ENCODE measurements at places on chromosomes 6 and 20.
A peak's percentile ranks its signal among the peaks of the same experiment; 100 is the strongest.

GRCh38 chr6:36937896-36938295 is 16.6 kb upstream of the PI16 start:
- no peak for DNase-seq

DNA sequence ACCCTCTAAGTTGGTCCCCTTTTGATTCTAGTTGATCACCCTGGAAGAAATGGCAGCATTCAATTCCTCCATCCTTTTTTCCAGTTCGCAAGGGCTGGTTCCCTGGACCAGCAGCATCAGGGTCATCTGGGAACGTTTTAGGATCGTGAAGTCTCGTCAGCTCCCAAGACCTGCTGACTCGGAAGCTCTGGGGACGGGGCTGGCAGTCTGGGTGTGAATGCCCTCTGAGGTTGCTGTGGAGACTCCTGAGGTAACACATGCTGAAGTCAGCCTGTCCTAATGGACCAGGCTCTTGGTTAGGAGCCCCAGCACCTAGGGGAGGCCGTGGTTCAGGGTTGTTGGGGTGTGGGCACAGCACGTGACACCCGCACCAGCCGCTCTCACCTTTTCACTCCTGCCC is 164.1 kb downstream of the SYNDIG1 start:
- DNase-seq, result no peak

DNA sequence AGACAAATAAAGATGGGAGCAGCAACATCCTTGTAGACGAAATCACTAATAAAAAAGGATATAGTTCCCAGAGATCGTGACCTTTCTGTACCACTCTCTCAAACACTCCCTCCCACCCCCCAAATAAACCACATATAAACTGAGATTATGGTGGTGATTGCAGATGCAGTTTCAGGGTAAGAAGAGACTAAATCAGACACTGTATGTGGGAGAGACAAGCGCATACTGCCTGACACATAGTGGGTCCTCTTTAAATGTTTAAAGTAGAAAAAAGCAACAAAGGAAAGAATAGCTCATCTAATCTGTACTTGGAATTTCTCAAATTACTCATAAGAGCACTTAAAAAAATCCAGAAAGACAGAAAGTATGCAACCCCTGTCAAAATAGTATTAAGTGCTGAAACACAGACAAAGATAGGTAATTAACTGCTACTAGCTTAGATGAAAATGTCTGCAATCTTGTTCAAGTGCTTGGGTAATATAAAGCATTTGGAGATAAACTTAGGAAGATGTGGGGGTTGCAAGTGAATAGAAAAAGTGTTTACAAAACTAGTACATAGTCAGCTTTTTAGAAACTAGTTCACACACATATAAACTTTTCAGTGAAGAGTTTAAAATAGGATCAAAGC is 151.6 kb downstream of the BACH2 start:
- DNase-seq, result no peak

DNA sequence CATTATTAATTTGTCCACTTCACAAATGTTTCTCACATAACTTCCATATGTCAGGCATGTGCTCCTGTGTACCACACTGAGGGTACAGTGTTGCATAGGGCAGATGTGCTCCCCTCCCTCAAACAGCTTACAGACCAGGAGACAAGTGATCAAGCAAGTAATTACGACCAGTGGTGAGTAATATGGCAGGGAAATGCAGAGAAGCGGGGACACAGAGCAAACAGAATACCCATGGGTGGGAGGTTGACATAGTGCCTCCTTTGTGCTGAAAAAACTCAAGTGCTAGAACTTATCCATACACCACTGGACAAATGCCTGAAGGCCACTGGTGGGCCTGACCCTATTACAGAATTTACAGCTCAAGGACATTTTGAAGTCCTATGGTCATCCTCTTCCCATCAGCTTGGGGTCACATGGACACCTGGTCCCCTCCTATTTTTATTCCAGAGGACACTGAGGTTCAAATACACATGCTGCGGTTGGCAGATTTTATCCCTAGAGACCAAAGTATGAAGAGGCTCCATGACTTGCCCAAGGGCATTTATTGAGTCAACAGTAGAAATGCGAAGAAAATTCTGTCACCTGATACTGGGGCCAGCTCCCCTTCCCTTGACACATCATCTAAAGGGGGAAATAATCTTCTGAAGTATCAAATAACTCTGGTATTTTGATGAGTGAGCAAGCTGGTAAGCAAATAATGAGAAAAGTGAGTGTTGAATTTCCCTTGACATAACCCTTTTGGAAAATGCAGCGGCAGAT is 116.6 kb downstream of the QRSL1 start:
- DNase-seq, result no peak

DNA sequence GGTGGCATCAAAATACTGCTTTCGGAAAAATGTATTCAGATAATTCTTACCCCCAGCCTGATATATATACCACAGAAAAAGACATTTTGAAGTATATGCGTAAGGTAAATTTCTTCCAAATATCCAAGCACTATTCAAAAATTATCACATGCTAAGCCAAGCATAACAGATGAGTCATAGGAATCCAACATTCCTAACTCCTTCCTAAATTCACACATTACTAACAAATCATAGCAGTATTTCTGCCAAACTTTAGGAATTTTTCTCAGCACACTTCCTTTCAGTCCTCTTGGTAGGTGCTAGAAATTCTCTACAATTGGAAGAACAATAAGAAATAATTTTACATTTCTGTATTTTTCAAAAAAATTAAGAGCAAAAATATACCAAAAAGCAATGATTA is 417.5 kb downstream of the EYS start:
- no peak for DNase-seq

GRCh38 chr6:3015144-3015543 is 15.4 kb downstream of the NQO2 start:
- no peak for DNase-seq

DNA sequence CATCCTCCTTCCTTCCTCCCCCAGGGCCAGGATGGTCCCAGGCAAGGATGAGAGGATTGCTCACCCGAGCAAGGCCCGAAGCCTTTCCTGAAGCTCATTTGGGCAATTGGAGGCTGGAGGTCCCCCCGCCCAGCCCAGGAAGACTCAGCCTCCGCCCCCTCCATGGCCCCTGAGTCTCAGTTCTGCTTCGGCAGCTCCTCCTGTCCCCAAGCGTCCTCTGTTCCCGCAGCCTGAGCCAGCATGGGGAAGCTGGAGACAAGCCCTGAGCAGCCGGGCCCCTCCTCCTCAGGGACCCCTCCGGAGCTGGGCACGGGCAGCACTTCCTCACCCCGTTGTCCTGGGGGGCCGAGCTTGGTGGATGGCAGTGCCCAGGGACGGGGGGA is 26.0 kb downstream of the SLC17A9 start:
- DNase-seq, result no peak

DNA sequence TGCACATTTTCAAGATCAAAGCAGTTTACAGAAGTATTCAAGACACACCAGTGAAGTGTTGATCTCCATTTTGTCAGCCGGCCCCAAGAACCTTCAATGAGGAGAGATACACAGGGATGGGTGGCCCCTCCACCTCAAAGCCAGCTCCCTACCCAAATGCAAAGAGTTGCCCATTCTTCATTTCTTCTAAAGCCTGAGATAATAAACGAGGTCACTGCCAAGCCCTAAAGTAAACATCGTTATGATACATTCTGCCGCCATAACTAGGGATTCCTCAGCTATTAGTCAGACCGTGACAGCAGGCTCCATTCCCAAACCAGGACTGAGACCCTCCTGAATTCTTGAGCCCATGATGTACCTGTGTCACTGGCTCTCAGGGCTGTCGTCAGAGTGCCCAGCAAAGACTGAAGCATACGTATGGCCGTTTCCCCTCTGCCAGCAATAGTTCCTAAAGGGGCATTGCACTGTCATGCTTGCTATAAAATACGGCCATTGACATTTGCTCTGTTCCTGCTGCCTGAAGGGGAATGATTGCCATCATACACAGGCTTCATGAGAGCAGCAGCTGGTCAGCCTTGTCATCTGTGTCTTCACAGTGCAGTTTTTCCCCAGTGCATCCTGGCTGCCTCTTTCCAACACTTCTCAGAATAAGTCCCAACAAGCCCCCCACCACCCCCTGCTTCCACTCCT is 41.7 kb downstream of the ISM1 start:
- DNase-seq, result no peak

GRCh38 chr20:46004889-46005473 is 3.7 kb upstream of the MMP9 start:
- DNase-seq, result peak; percentile 81

DNA sequence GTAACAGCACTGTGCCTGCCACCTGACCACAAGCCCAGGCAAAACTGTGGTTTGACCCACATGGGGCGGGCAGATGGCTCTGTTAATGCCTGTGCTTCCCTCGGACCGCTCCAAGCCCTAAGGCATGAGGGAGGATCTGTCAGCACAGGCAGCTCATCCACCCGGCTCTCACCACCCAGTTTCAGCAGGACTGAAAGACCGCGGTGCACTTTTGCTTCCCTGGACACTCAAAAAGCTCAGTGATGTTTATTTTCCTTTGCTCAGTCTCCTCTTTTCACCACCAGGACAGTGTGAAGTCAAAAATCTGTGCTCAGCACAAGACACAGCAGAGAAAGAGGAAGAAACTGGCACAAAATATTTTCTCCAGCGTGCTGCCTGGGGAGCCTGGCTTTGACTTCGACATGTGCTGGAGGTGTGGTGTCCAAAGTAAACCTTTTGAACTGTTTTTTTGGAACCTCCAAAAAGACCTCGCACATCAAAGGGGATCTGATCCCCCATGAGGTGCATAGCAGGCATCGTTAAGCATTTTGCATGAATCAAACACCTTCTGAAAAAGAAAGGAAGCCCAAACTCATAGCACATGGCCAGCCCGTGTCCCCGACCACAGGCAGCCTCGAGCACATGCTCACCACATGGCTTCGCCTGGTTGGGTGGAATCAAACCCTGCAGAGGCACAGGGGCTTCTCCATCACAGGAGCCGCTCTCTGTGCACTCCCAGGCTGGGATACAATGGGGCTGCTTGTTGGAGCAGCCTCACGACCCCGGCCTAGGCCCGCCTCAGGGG is 441.7 kb upstream of the JARID2 start:
- peak; percentile 72 for DNase-seq

GRCh38 chr6:85579581-85579980 is 14.1 kb downstream of the SNX14 start:
- DNase-seq, result no peak

- no peak for DNase-seq
Measured at GRCh38 chr20:20611167-20611566, 101.3 kb downstream of the RALGAPA2 start.

DNA sequence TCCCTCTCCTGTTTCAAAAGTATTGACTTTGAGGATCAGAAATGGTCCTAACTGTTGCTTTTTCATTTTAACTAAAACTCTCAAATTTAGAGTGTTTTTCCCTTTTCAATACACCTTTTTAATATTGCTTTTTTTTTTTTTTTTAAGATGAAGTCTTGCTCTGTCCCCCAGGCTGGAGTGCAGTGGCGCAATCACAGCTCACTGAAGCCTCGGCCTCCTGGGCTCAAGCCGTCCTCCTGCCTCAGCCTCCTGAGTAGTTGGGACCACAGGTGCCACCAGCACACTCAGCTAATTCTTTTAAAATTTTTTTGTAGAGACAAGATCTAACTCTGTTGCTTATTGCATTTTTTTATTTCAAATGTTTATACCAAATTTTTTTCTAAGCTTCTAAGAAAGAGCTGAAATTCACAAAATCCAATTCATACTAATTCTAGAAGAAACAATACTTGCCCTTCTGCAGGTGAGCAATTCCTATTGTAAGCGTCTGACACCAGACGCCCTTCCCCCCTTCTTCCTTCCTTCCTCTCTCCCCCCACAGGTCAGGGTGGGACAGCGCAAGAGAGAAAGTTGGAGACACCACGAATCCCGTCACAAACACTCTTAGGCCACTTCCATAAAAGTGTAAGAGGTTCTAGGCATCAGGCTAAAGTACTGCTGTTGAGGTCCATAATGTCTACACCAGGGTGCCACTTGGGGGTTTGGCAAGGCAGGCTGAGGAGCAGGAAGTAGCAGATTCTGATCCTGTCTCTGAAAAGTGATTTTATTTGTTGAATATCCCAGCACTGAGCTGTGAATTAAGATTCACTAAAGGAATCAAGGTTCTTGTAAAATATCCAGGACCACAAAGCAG is 12.8 kb downstream of the DLL1 start:
- DNase-seq, result no peak

DNA sequence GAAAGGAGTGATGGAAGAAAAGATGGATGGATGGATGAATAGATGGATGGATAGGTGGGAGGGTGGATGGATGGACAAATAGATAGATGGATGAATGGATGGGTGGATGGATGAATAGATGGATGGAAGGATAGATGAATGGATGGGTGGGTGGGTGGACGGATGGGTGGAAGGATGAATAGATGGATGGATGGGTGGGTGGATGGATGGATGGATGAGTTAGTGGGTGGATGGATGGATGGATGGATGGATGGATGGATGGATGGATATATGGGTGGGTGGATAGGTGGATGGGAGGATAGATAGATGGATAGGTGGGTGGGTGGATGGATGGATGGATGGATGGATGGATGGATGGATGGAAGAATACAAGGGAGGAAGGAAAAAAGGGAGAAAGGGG is 82.2 kb downstream of the ATXN1 start:
- DNase-seq, result no peak

- DNase-seq, result no peak
Measured at GRCh38 chr6:129767776-129768485, 58.0 kb upstream of the ARHGAP18 start.

DNA sequence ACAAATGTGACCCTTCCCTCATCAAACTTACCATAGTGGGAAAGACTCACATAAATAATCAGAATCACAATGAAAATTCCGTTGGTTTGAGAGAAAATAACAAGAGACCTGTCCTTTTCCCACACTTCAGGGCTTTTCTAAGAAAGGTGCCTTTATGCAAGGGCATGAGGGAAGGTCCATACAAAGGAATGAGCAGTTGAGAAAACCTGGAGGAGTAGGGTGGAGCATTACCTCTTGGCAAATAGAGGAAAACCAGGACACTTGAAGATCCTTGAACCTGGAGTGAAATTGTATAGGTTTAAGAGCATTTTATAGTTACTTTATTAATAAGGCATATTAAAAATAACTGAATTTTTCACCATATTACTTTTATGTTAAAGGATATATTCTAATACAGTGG is 54.3 kb downstream of the UBR2 start:
- no peak for DNase-seq

GRCh38 chr6:147285087-147285855 is 81.1 kb downstream of the STXBP5 start:
- DNase-seq, result peak; percentile 80
